Left ventricle myocardium inferior (tissue), 1 donor: ENCODE measurements at places on chromosomes 6 and 20. TPM values are rescaled to one million over a fixed set of nuclear protein-coding genes. Genes with fewer than 3 reads are reported as not detected.
A peak's percentile ranks its signal among the peaks of the same experiment; 100 is the strongest.

DNA sequence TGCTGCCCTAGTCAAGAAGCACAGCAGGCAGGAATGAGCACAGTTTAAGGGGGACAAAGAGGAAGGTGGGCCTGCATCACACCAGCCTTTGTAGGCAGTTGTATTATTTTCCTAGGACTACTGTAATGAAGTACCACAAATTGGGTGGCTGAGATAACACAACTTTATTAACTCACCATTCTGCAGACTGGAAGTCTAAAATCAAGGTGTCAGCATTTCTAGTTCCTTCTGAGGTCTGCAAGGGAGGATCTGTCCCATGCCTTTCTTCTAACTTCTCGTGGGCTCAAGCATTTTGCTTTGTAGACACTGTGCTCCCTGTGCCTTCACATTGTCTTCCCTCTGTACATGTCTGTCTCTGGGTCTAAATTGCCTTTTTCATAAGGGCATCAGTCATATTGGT lies 488.5 kb upstream of the JARID2 start:
- no peaks in the 10 kb centered on the region for H3K36me3 ChIP-seq
- H3K4me1 ChIP-seq = no peaks in the 10 kb centered on the region
- H3K4me3 ChIP-seq = no peak overlapping the region
- DNase-seq = no peak
- H3K27me3 ChIP-seq = no peaks in the 10 kb centered on the region

GRCh38 chr6:18210707-18211106 lies 53.6 kb downstream of the DEK start:
- peak overlapping the region; percentile 62 for H3K27ac ChIP-seq
- peaks cover 45% of the 10 kb centered on the region for H3K36me3 ChIP-seq
- no peaks in the 10 kb centered on the region for H3K4me1 ChIP-seq
- DNase-seq = no peak

- no peak overlapping the region for H3K4me3 ChIP-seq
- H3K4me1 ChIP-seq = no peaks in the 10 kb centered on the region
- H3K36me3 ChIP-seq = no peaks in the 10 kb centered on the region
- DNase-seq = no peak
Measured at GRCh38 chr6:5278565-5279120, 17.3 kb downstream of the FARS2 start.

The RAET1L gene
- total RNA-seq = not detected

DNA sequence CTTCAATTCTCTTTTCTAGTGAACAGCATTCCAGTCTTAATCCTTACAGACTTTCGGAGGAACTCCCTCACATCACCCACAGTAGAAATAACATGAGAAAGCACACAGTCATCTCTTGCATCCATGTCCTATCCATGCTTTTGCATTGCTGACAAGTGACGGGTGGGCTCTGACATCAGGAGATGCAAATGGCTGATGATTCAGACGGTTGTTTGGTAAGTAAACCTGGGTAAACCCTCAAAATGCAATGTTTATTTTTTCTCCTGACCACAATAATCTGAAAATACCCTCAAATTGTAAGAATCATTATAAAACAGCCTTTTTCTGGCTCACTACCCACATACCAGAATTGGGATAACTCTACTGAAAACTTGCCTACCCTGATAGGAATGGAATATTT lies 792.0 kb downstream of the MAFB start:
- H3K27ac ChIP-seq = no peak overlapping the region
- no peaks in the 10 kb centered on the region for H3K27me3 ChIP-seq
- H3K4me1 ChIP-seq = peaks cover 5% of the 10 kb centered on the region
- no peak for DNase-seq
- H3K36me3 ChIP-seq = no peaks in the 10 kb centered on the region
- H3K4me3 ChIP-seq = no peak overlapping the region

- H3K27ac ChIP-seq = peak overlapping the region; percentile 99
- no peaks in the 10 kb centered on the region for H3K27me3 ChIP-seq
- peak overlapping the region; percentile 98 for H3K4me3 ChIP-seq
- DNase-seq = peak; percentile 15
- peaks cover 48% of the 10 kb centered on the region for H3K4me1 ChIP-seq
Measured at GRCh38 chr6:63571361-63572043, 778 bp upstream of the LOC128125822 start.

The RCAN2 gene
- total RNA-seq = 312 TPM

DNA sequence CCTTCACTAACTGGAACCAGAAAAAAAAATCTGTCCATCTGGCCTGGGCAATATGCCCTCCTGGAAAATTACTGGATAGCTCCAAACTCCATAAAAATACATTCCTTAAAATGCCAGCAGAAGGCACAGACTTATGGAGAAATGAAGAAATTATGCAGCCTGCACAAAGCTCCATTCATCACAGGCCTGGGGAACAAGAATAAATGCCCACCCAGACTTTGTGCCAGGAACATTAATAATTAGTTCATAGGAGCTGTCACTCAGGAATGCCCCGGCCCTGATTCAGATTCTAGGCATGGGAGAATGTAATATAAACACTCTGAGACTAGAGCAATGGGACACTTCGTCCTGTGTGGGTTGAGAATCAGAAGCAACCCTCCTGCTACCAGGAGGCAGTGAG lies 199.3 kb downstream of the OTOR start:
- H3K27ac ChIP-seq = no peak overlapping the region
- H3K27me3 ChIP-seq = no peaks in the 10 kb centered on the region
- no peak for DNase-seq
- H3K4me3 ChIP-seq = no peak overlapping the region
- no peaks in the 10 kb centered on the region for H3K4me1 ChIP-seq

The BMP6 gene
- total RNA-seq = 5.2 TPM

The ULBP1 gene
- 0.38 TPM for total RNA-seq

DNA sequence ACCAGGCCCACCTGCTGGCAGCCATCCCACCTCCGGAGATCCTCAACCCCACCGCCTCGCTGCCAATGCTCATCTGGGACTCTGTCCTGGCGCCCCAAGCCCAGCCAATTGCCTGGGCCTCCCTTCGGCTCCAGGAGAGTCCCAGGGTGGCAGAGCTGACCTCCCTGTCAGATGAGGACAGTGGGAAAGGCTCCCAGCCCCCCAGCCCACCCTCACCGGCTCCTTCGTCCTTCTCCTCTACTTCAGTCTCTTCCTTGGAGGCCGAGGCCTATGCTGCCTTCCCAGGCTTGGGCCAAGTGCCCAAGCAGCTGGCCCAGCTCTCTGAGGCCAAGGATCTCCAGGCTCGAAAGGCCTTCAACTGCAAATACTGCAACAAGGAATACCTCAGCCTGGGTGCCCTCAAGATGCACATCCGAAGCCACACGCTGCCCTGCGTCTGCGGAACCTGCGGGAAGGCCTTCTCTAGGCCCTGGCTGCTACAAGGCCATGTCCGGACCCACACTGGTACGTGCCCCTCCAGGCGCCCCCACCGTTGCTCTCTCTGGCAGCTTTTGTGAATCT lies 1.1 kb downstream of the SNAI1 start:
- peak overlapping the region; percentile 70 for H3K4me3 ChIP-seq
- H3K27ac ChIP-seq = peak overlapping the region; percentile 76
- H3K27me3 ChIP-seq = no peaks in the 10 kb centered on the region

GRCh38 chr6:127026247-127026646 lies 92.2 kb upstream of the RSPO3 start:
- H3K27ac ChIP-seq = no peak overlapping the region
- H3K27me3 ChIP-seq = no peaks in the 10 kb centered on the region
- H3K4me3 ChIP-seq = no peak overlapping the region
- H3K36me3 ChIP-seq = no peaks in the 10 kb centered on the region
- DNase-seq = no peak
- no peaks in the 10 kb centered on the region for H3K4me1 ChIP-seq

DNA sequence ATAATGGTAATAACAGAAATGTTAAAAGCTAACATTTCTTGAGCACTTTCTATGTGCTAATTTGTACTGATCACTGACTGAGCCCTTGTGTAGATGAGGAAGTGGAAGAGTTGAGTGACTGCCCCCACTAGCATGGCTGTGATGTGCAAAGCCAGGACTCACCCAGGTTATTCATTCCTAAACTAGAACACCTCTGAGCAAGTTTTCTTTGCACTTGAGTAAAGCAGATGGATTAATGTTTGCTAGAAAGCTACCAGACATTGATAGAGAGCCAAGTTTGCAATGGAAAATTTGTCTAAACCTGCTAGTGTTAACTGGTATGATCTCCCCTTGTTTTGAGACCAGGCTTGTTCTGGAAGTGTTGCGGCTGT lies 467.4 kb upstream of the PLCB4 start:
- peak overlapping the region; percentile 63 for H3K27ac ChIP-seq
- no peaks in the 10 kb centered on the region for H3K27me3 ChIP-seq
- H3K36me3 ChIP-seq = no peaks in the 10 kb centered on the region

GRCh38 chr6:158799051-158799792 lies 19.9 kb downstream of the EZR start:
- no peaks in the 10 kb centered on the region for H3K36me3 ChIP-seq
- no peak overlapping the region for H3K4me3 ChIP-seq
- no peaks in the 10 kb centered on the region for H3K27me3 ChIP-seq

DNA sequence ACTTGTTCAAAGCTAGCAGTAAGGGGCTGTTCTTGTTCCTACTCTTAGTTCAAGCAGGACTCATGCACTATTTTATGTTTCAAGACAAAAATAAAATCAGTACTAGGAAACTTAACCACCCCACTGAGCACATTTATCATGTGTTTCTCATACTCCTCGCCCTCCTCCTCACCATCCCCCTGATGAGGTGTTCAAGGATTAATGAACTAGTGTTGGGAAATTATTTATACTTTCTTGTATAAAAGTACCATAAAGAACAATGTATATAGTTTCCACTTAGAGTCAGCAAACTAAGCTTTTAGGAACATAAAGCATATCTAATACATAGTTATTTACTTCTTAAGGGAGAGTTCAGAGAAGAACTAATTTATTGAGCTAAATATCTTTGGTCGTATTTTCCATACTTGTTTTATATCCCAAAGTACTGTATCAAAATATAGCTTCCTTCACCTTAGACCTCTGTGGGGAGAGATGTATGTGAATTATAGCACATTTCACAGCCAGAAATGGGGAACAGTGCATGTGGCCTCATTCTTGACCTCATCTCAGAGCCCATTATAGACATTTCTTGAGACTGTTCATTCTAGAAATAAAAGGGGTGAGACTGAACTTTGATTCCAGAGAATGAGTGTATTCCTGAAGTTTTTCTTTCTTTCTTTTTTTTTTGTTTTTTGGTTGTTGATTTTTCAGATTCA lies 326.5 kb upstream of the MAP3K7 start:
- H3K27ac ChIP-seq = no peak overlapping the region
- H3K4me3 ChIP-seq = no peak overlapping the region
- H3K27me3 ChIP-seq = no peaks in the 10 kb centered on the region
- H3K4me1 ChIP-seq = no peaks in the 10 kb centered on the region
- H3K36me3 ChIP-seq = no peaks in the 10 kb centered on the region

DNA sequence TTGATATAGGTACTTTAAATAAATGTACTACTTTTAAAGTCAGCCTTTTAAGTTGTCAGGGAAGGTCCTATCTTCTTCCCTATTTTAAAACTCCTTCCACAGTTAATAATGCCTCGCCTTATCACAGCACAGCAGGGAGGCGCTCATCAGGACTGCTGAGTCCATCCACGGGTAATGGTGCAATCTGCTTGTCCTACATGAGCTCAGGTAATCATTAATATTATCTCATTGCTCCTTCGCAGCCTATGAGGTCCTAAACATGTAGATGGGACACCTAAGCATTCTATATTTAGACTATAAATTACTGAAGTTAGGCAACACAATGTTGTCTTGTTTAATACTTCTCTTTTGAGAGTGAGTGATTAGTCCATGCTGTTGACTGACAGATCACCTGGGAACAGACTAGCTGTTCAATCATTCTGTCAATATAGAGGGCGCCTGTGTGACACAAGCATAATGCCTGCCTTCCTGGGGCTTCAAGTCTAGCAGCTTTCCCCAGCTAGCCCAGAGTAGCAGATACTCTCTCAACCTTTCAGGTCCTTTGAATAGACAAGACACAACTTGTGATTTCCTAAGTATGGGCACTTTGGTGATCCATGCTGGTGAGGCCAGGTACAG lies 91.0 kb downstream of the FYN start:
- H3K27ac ChIP-seq = peak overlapping the region; percentile 72
- no peak for DNase-seq
- no peaks in the 10 kb centered on the region for H3K27me3 ChIP-seq

- no peak overlapping the region for H3K4me3 ChIP-seq
- no peaks in the 10 kb centered on the region for H3K36me3 ChIP-seq
- H3K4me1 ChIP-seq = peaks cover 9% of the 10 kb centered on the region
Measured at GRCh38 chr6:125658136-125658535, 91.3 kb upstream of the HEY2 start.

DNA sequence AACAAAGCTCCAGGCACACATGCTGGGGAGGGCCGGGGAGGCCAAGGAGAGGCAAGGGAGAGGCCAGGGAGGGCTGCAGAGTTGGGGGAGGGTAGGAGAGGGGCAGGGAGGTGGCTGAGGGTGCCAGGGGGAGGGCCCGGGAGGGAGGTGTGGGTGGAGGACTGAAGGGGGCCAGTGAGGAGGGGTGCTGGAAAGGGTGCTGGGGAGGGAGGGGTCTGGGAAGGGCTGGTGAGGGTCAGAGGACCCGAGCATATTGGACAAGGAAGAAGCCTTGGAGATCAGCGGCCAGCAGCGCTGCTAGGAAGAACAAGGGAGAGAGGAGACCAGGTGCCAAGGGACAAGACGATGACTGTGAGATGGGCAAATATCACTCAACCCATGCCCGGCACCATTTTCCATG lies 49.7 kb upstream of the GPR31 start:
- H3K27ac ChIP-seq = no peak overlapping the region
- peaks cover 4% of the 10 kb centered on the region for H3K4me1 ChIP-seq
- peaks cover 49% of the 10 kb centered on the region for H3K27me3 ChIP-seq
- no peak for DNase-seq

DNA sequence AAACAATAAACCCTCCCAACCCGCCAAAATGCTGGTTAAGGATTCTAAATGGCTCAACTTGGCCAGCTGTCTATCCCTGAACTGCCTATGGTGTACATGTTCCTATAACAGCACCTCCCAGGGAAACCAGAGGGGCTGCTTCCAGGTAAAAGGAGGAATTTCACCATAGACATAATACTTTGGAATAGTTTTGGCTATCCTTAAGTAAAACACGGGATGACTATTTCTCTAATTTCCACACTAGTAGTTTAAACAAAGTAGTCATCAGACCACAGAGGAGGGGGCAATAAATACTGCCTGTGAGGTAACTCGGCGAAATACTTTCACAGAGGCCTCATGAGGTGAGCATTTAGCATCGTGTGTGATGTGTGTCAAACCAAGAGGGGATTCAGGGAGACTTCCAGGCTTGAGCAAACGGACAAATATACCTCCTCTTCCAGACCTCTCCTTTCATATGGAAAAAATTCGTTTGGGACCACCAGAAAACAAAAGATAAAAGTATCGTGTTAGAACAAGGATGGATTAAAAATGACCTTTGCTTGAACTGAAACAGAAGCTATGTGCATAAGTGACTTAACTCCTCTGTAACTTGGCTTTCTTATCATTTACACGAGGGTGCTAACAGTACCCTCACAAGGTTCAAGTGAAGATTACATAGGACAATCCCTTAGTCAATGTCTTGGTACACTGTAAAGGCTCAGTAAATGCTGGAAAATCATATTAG lies 1.0 kb upstream of the XRN2 start:
- no peak for DNase-seq
- H3K4me3 ChIP-seq = peak overlapping the region; percentile 91
- no peaks in the 10 kb centered on the region for H3K27me3 ChIP-seq
- no peaks in the 10 kb centered on the region for H3K36me3 ChIP-seq

GRCh38 chr20:32855387-32855786 lies 3.3 kb upstream of the EFCAB8 start:
- no peak overlapping the region for H3K27ac ChIP-seq
- H3K4me3 ChIP-seq = no peak overlapping the region
- no peaks in the 10 kb centered on the region for H3K27me3 ChIP-seq
- H3K4me1 ChIP-seq = peaks cover 13% of the 10 kb centered on the region
- peaks cover 25% of the 10 kb centered on the region for H3K36me3 ChIP-seq
- no peak for DNase-seq

- H3K27ac ChIP-seq = no peak overlapping the region
- no peak for DNase-seq
- H3K27me3 ChIP-seq = no peaks in the 10 kb centered on the region
- H3K36me3 ChIP-seq = no peaks in the 10 kb centered on the region
- no peaks in the 10 kb centered on the region for H3K4me1 ChIP-seq
Measured at GRCh38 chr6:48183178-48183577, 72.2 kb upstream of the PTCHD4 start.

The FHL5 gene
- total RNA-seq = 5.3 TPM
